ENCODE measurements at places on chromosomes 4 and X.

DNA sequence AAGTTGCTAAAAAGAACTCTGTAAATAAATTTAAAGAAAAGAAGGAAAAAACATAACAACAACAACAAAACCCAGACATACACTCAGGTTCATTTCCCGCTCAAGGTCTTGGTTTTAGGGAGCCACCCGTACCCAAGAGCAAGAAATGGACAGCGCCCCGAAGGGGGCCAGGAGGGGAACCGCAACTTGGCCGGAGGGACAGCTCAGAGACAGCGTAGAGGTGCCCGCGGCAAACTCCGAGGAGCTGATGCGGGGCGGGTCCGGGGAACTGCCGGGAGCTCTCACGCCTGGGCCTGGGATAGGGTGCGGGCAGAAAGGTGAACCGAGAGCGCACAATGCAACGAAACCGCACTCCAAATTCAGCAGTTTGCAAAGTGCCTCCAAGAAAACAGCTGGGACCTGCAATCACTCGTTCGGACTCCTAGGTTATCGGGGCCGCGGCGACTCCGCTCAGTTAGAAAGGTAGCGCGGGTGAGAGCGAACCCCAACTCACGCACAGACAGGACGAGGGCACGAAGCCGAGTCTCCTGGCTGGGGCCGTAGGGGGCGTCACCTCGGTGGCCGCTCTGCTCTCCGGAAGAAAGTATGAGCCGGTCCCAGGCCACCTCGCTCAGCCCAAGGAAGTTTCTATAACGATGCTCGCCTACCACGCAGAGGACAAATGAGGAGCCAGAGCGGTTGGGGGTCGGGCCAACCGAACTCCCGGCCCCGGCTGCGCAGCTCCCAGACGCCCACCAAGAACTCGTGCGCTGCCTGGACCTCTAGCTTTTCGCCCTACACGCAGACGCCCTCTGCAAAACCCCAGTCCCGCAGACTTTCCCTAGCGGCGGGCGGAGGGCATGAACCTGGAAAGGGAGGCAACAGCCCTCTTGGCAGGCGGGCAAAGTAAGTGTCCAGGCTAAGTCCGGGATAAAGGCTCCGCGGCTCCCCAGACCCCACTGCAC is 1.4 kb downstream of the NDNF start:
- DNase-seq = no peak

DNA sequence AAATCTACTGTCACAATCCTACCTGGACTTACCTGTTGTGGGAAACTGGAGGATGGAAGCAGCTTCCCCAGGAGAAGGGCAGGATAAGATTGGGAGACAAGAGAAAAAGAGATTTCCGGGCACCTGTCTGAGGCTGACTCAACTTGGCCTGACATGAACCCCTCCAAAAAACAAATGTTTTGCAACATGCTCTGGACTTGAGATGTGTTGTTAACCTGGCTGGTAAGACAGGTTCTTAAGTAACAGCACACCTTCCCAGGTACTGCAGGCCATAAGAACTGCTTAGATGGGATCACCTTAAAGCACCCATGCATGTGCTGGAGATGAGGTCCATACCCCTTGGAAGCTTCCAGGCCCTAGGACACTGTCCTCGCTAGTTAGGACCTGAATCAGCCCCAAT is 4.4 kb upstream of the SMIM43 start:
- no peak for DNase-seq

GRCh38 chr4:31343061-31343460 is 622.9 kb downstream of the PCDH7 start:
- no peak for DNase-seq

DNA sequence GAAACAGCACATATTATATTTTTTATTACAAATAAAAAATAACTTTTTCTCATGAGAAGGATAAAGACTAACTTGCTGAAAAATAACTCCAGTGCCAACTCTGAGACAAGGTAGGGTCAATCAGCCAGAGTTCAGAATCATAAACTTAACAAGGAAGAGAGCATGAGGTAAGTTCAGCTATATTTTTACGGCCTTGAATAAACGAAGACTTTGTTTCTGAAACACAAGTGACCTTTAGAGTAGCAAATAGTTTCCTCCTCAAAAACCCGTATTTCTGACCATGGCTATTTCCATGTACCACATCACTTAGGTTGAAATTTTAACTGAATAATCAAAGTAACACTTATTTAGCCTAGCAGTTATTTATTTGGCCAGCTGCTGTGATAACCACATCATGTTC is 45.5 kb downstream of the PRDM5 start:
- no peak for DNase-seq

DNA sequence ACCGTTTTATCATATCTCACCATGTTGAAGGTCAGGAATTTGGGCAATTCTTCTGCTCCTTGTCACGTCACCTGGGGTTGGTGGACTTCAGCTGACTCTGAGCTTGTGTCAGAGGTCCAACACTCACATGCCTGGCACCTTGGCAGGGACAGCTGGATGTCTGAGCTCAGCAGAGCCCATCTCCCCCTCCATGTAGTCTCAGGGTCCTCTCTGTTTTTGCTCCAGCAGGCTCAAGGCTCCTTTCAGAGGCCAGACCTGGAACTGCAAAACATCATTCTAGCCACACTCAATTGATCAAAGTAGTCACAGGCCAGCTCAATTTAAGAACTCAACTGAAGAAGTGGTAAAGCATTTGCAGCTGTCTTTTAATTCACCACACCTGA is 45.4 kb downstream of the EDNRA start:
- DNase-seq = no peak

DNA sequence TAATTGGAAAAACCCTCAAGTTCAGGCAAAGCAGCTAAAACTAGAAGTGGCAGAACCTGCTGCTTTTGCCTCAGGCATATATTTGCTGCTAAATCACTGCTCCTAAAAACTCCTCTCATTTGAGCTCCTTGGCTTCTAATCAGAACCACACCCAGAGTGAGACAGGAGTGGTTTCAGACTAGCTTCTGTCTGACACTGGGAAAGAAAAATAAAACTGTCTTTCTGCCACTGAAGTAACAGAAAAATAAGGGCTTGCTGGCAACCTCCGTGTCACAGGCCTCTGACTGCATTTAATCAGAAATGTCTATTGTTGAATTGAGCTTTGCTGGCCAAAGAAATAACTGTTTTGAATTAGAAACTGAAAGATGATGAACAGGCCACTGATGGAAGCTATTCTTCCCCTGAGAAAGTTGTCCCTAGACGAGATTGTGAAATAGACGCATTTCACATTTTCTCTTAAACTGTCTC is 52.1 kb upstream of the RAP2C start:
- peak; percentile 39 for DNase-seq

DNA sequence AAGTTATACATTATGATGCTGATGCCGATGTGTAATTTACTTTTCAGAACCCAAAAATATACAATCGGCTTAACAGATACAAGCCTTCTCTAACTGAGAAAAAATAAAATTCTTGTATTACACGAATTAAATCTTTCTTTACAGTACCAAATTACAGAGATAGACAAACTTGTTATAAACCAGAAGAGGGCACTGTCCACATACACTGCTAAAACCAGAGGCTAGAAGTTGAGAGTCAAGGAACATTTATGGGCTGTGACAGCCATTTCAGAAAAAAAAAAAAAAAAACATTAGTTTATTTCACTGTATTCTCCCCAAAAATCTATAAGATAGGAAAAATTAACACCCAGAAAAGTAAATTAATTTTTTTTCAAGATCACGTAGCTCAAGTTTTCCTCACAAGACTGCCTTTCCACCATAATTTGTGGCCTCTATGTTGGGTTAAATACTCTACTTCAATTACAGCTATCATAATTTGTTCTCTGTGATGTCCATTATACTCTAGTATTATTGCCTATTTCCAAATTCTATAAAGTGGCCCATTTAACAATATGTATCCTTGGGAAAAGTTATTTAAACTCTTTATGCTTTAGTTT is 12.0 kb downstream of the EREG start:
- no peak for DNase-seq
